Kidney (tissue), 22 donors: ENCODE measurements at places on chromosomes 6 and 20. TPM values are rescaled to one million over a fixed set of nuclear protein-coding genes. Genes with fewer than 3 reads are reported as not detected.

GRCh38 chr20:25314497-25315417, 66.9 kb downstream of the PYGB start:
- DNase-seq = no peak

DNA sequence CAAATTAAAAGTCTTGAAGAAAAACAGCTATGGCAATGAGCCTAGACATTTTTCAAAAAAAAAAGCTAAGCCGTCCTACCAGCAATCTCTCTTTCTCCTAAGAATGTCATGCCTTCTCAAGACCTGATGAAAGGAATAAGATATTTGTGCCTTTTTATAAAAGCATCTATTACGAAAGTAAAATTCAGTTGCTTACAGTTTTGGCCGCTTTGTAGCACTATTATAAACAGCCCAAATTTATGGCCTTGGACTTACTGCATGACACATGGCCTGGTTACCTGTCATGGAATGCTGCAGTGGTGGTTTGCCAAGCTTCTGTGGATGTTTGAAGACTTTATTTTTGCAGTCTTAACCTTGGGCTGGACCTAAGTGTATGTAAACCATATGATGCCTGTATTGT, 22.2 kb upstream of the VAPB start:
- peak; percentile 48 for DNase-seq

- no peak for DNase-seq
These were observed 55.1 kb downstream of the CDS2 start for GRCh38 chr20:5181958-5182357.

GRCh38 chr20:20929341-20929740, 176.8 kb downstream of the LINC00237 start:
- no peak for DNase-seq

DNA sequence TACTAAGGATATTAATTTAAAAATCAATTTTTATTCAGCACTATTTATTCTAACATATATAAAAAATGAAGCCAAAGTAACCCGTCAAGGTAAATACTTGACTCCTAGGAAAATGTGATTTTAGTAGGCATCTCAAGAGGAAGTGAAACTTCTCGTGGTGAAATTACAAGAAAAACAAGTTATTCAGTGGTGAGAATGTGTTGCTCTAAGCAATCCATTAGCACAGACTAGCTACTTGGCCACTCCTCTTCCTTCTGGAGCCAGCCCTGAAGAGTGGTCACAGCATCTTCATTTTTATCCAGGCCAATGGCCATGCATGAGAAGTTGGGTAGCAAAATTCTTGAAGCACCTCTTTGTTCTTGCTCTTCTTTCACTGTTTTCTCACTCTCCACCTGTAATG, 40.4 kb upstream of the GFRAL start:
- no peak for DNase-seq

DNA sequence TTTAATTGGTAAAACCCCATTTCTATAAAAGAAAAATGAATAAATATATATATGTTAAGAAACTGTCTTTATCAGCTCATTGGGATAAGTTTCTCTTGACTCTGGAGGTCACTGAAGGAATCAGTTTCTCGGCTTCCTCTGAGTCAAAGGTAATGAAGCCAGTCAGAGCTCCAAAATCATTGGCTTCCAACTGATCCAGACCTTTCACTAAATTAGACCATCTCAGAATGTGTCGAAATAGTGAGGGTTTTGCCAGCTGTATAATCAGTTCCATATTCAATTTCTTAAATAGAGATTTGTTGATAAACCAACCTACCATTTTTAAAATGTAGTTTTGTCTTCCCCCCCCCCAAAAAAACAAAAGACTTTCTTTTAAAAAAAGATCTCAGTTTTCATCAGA, 60.5 kb upstream of the SRSF6 start:
- no peak for DNase-seq

DNA sequence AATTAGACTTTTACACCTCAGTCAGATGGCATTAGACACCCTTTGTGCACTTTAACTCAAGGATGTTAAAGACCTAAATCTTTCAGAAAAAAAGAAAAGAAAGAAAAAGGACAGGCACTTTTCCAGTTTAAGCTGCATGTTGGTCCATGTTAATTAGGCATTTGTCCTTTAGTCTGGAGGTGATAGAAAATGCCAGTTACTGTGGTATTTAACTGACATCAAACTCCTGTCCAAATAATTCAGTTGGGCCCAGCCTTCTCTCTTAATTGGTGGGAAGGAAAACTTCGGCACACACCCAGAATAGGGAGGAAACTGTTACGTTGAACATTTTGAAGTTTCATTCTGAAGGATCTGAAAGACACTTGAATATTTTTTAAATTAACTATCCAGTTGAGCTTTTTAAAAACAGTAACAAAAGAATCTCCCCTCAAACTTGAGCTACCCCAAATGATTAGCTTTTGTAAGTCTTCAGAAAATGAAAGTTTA, 30.3 kb downstream of the RREB1 start:
- no peak for DNase-seq

DNA sequence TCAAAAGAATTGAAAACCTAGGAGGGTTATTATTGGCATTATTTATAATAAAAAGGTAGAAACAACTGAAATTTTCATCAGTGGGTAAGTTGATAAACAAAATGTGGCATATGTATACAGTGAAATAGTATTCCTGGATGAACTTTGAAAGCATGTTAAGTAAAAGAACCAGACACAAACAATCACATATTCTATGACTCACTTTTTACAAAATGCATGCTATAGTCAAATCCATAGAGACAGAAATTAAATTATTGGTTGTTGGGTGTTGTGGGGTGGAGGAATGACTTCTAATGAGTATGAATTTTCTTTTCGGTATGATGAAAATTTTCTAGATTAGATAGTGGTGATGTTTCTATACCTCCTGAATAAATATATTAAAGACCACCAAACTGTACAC, 94.6 kb downstream of the LRRC1 start:
- DNase-seq = no peak

DNA sequence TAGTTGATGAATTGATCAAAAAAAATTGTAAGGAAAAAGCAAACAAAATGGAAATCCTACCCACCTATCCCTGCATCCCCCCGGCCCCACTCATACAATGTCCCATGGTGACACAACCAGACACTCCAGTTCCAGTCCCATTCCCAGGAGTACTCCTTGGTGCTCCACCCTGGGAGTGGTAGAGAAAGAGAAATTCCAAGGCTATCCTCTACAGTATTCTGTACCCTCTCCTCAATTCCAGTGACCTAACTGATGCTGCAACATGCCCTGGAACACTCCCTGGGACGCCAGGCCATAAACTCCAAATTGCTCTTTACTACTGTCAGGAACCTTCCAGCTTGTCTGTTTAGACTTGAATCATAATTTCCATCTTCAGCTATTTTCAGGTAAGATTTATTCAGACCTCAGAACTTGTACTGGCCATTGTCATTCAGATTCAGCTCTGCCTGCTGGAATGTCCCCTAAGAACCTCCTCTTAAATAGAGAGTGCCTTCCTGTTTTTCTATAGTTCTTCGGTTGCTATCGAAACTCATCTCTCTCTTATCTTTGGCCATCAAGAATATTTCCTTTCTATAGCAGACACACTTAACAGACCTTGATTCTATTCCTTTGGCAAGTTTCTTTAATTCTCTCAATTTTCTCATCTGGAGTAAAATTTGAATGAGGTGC, 8.7 kb downstream of the GPX6 start:
- DNase-seq = no peak

- DNase-seq = no peak
These were observed 22.8 kb downstream of the ADGRF4 start for GRCh38 chr6:47721189-47721588.

GRCh38 chr6:37279366-37280134, 21.6 kb upstream of the TMEM217 start:
- DNase-seq = no peak

- peak; percentile 70 for DNase-seq
These were observed 81.7 kb downstream of the FAM217A start for GRCh38 chr6:3997177-3997770.

GRCh38 chr6:43771210-43771857, 1.3 kb downstream of the VEGFA start:
- peak; percentile 94 for DNase-seq

DNA sequence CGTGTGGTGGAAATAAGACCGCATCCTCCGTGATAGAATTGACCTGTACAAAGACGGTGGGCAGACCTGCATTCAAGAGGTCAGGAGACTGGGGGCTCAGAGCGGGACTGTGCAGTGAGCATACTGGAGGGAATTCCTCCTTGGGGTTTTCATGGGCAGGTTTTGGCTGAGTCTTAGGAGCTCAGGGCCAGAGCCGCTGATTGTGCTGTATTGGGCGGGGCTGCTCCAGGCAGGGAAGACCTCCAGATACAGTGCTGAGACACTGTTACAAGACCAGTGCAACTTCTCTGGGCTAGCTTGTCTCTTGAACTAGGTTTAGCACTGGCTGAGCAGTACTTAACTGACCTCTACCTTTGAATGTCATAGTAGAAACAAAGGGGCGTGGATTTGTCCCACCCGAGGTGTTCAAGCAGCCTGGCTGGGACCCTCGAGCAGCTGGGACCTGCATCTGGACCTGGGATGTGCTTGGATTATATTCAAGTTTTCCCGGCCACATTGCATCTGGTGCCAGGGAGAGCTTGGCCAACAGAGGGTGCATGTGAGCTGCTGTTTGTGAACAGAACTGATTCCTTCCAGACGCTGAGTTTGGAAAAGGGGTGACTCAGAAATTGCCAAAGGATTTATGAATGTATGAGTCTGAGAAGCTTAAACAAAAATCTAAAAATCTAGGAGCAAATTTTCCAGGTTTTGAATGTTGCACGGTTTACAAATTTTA, 33.4 kb upstream of the SLC22A1 start:
- peak; percentile 58 for DNase-seq

GRCh38 chr6:39930540-39930939, 3.7 kb downstream of the MOCS1 start:
- DNase-seq = no peak

Gene DACT2
- total RNA-seq = 5.0 TPM

Gene FAM184A
- total RNA-seq = 3.4 TPM

Gene KIF25
- total RNA-seq = not detected

Gene MED20
- total RNA-seq = 22.0 TPM

Gene RAB32
- total RNA-seq = 19.9 TPM

Gene ELOVL5
- total RNA-seq = 42.0 TPM

Gene RBM24
- total RNA-seq = 1.5 TPM

Gene OTOR
- not detected for total RNA-seq

Gene HLA-DQB2
- total RNA-seq = 15.1 TPM

Gene CAGE1
- not detected for total RNA-seq

Gene TUBB2B
- 34.2 TPM for total RNA-seq
